Tibial nerve (tissue), 4 donors: ENCODE measurements at places on chromosomes 2 and 18. TPM values are rescaled to one million over a fixed set of nuclear protein-coding genes. Genes with fewer than 3 reads are reported as not detected.

DNA sequence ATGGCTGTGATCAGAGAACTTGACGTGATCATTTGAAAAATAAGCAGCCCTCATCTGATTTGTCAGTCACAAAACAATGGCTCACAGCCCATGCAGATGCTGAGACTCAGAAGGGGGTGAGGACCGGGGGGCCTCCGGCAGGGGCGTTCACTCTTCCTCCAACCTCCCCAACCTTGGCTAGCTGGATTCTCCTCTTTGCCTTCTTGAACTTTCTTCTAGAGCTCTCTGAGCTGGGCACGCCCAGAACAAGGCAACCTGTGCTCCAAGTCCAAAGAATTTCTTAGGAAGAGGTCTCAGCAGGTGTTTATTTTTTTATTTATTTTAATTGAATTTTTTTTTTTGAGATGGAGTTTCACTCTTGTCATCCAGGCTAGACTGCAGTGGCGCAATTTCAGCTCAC, 16.4 kb downstream of the EDAR start:
- no peak for DNase-seq

- no peak for DNase-seq
These were observed 138.1 kb downstream of the SEPTIN10 start for GRCh38 chr2:109475531-109476210.

GRCh38 chr2:224802407-224802806, 86.2 kb upstream of the CCDC195 start:
- no peak for DNase-seq

GRCh38 chr2:122139739-122140420, 384.4 kb downstream of the TSN start:
- no peak for DNase-seq

- DNase-seq: no peak
These were observed 18.8 kb downstream of the RAB31 start for GRCh38 chr18:9726936-9727335.

- no peak for DNase-seq
These were observed 141.1 kb downstream of the NCOA1 start for GRCh38 chr2:24632172-24632571.

- no peak for DNase-seq
These were observed 142.0 kb downstream of the COL6A3 start for GRCh38 chr2:237271698-237272652.

GRCh38 chr2:10738192-10738591, 16.8 kb downstream of the ATP6V1C2 start:
- DNase-seq: no peak

GRCh38 chr18:57950542-57950941, 93.5 kb upstream of the NEDD4L start:
- no peak for DNase-seq

GRCh38 chr2:137947728-137948336, 16.4 kb upstream of the HNMT start:
- peak; percentile 85 for DNase-seq

DNA sequence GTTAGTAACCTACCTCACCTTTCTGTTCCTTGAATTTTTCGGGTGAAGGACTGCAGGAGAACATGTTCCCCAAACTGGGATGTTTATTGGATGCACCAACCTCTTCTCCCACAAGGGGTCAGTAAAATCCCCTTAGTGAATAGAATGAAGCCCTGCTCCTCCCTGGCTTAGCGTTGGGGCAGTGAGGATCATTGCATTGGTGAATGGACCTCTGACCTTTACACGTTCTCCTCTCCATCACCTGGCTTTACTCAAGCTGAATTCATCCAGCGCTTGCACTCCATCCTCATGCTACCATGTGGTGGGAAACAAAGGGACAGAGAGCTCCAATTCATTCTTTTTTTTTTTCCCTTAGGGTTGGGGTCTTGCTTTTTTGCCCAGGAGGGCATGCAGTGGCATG, 157.2 kb downstream of the MIB1 start:
- no peak for DNase-seq

DNA sequence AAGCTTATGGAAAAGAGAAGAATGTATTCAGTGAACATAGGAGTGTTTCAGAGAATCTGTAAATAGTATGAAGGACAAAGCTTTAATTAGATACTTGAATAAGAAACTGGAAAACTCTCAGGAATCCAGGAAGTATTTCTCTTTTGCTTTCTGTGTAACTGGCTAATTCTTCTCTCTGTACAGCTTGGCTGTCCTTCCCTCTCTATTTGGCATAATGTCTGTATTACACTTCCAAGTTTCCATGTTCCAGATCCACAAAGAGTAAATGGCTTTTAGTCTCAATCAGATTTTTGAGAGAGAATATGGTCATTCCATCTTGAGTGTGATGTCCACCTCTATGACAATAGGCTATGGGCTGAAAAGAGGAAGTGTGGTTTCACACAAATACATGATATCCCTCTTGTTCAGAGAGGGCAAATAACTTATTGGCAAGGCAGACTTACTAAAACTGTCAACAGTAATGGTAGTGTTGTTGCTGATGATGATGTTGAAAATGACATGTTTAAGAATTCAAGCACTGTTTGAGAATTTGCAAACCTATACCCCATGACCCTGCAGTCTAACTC, 129.2 kb upstream of the ERBB4 start:
- DNase-seq: no peak

GRCh38 chr2:191166111-191166755, 15.4 kb upstream of the STAT4 start:
- no peak for DNase-seq

GRCh38 chr2:15714609-15715008, 122.9 kb downstream of the DDX1 start:
- DNase-seq: no peak

DNA sequence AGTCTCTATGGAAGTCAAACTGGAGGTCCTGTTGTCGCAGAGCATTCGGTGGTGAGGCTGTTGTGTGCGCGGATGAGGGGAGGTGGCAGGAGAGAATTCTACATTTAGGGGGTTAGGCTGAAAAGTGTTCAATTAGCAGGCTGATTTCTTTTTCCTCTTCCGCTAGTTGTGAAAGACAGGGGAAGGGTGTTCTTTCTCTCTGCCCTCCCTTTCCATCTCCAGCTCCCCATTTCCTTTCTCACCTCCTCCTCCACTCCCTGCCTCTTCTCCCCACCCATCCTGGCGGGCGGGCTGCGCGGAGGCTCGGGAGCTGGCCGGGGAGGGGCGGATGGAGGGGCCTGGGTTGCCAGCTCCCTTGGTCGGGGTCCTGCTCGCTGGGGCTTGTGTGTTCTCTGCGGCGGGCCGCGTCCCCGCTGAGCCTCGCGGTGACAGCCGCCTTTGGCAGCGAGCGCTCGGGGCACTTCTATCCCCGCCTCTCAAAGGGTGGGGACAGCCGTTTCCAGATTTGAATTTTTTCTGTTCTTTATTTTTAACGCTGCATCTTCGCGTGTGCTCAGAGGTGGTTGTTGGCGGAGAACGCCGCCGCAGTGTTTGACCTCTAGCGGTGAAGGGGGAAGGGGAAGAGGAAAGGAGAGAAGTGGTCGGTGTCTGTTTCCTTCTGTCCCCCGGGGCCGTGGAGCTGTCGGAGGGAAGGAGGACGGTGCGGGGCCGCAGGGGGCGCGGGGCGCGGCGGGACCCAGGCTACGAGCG, 3.6 kb downstream of the SOX11 start:
- DNase-seq: no peak

- no peak for DNase-seq
These were observed 38.1 kb upstream of the ARHGEF4 start for GRCh38 chr2:130798472-130799218.

GRCh38 chr2:145029873-145030272, 510.0 kb upstream of the ZEB2 start:
- no peak for DNase-seq

GRCh38 chr2:53842891-53843290, 16.9 kb downstream of the GPR75 start:
- DNase-seq: no peak

DNA sequence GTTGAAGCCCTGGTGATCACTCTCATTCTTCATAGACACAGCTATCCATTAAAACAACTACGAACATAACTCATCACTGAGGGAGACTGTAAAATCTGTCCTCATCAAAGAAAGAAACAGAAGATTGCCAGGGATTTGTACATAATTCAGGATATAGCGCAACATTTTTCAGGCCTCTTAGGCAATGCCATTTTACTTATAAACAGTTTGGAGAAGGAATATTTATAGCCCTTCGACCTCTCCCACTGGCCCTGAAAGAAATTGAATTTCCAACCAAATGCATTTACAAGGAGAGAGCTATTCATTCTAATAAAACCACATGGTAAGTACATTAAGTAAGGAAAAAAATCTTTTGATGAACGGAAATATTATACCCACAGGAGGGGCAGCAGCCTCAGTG, 295.0 kb downstream of the RAD51AP2 start:
- DNase-seq: no peak

- DNase-seq: no peak
These were observed 130.6 kb upstream of the OTX1 start for GRCh38 chr2:62920070-62920469.

DNA sequence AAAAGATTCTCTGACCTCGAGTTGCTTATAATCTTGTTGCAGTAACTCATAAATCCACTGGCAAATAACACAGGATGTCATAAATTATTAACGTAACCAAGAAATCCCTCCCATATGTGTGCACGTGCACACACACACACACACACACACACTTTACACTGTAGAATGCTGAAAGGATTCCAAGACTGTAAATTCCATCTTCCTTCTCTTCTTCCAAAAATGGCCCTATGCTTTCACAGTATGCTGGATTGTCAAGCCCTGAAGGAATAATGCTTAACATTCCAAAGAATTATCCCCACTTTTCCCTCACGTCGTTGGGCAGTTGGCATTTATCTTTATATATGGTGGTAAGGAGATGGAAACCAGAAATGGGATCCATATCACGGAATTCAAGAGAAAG, 117.5 kb upstream of the CRIM1 start:
- DNase-seq: no peak

GRCh38 chr2:64837925-64838641, 151.1 kb upstream of the SLC1A4 start:
- DNase-seq: no peak

DNA sequence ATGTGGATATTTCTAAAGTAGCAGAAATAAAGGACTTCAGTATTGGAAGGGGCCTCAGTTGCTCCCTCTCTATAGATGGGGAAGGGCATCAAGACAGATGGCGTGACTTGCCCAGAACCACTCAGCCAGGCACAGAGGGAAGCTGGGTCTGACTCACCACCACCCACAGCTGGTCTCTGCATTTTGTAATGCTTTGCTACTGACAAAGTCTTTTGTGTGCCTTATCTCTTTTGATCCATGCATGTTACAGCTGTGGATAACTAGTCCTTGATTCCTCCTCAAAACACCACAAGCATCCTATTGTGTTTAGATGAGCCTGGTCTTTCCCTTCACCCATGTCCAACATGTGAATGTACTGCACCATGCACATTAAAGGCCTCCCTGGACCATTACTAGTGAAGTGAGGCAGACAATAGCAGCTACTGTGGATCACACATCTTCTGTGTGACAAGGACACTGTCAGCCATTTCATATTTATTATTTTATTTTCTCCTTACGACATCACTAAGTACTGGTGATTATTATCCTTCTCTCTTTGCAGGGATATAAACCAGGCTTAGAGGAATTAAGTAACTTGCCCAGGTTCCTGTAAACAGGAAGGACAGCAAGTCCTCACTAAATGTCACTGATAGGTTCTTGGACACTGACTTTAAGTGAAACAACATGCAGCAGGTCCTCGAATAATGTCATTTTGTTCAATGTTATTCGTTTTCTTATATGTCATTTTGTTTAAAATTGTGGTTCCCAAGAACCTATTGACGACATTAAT, 29.6 kb upstream of the IL37 start:
- DNase-seq: no peak

DNA sequence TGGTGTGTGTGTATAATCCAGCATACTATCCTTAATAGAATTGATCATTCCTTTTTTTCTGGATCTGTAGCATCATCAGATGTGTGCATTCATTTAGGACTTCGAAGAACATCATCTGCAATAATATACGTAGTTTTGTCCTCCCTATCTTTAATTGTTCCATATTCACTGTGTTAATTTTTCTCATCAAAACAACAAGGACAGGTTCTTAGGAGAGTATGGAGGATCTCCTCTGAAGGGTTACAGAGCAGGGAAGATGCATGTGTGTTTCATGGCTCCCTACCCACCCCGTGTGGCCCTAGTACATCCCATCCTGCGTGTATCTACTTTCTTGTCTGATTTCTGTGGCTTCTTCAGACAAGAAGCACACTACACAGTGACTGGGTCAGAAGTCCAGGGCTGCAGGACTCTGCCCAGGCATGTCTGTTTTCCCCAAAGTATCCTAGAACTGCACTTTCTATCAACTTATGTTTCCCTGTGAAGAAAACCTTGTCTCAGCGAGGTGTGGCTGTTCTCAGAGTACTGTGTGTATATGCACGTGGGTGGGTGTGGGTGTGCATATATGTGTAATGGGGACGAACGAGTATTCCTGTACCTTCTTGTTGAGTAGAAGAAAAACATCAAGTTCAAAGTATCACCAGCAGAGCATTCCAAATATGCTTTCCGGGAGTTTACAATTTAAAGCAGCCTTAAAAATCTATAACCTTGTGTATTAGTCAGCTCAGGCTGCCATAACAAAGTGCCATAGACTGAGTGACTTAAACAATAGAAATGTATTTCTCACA, 220.4 kb upstream of the FOSL2 start:
- no peak for DNase-seq

The SERPINB11 gene
- not detected for total RNA-seq

The SH3RF3 gene
- 18.0 TPM for total RNA-seq

The PLEK gene
- total RNA-seq: 9.8 TPM

The VWA3B gene
- 0.30 TPM for total RNA-seq

The IL36A gene
- total RNA-seq: not detected
